ENCODE measurements at places on chromosomes 16 and 17. TPM values are rescaled to one million over a fixed set of nuclear protein-coding genes. Genes with fewer than 3 reads are reported as not detected.
A peak's percentile ranks its signal among the peaks of the same experiment; 100 is the strongest.

- peak; percentile 97 for DNase-seq
Measured at GRCh38 chr17:27293898-27294688, at the start of gene WSB1. TSS of gene WSB1 (plus strand) at chr17:27294114. CDS start at chr17:27294396, 282 bp downstream.

- DNase-seq, result peak; percentile 77
Measured at GRCh38 chr16:21162661-21163151, 4.2 kb downstream of the LDAF1 start.

DNA sequence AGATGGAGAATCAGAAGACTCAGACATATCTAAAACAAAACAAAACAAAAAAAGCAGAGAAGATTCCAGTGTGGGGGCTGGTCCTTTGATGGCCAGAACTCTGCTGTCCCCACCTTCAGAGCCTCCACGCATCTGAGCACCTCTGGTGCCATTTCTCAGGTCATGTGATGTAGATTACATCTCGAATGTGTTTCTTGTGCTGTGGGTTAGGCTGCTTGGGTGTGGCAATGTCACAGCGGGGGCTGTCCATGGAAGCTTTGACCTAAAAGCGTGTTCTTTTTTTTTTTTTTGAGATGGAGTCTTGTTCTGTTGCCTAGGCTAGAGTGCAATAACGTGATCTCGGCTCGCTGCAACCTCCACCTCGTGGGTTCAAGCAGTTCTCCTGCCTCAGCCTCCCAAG lies 51.2 kb downstream of the PLD6 start:
- DNase-seq, result no peak

- peak; percentile 30 for DNase-seq
Measured at GRCh38 chr17:81162491-81162890, 2.8 kb upstream of the PVALEF start.

DNA sequence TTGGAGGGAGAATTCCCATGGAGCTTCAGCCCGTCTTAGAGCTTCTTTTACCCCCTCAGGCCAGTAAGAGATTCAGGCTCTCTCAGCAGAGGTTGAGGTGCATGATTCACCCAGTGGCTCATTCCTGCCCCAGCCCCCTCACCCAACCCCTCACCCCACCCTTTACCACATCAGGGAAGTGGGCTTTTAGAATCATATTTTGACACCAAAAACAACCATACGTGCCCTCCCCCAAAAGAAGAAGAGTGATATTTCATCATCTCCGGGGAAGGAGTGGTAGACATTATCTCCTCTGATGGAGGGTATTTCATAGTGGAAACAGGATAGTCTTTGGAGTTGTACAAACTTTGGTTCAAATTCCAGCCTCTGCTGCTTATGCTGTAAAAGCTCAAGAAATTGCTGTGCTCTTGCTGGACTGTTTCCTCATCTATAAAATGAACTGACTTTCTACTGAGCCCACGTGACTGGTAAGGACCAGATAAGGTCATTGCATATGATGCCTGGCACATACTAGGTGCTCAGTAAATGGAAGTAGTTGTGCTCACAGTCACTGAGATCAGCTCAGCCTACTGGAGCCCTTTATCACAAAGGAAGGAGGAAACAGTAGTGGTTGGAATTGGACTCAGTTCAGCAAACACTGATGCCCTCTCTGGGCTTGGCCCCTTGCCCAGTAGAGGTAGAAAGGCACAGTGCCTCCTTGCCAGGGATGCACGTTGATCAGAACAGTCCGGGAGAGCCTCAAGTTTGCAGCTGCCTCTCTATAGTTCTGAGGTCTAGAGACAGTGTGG lies 18.3 kb upstream of the CCL5 start:
- DNase-seq, result no peak

DNA sequence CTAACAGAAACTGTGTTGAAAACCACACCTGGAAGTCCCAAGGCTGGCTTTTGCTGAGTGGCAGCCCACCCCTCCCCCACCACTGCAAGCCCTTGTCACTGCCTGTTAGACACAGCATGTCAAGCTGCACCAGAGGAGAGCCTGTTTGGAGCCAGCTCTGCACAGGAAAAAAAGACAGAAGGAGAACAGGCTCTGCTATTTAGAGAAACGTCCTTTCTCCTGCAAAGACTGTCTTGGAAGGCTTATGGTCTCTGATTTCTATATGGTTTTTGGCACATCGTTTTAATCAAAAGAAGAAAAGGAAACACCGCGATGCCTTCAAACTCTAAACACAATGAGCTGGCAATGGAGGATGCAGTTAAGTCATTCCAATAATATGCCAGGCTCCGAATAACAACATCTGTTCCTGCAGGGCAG lies 275.5 kb downstream of the MAP2K4 start:
- DNase-seq, result no peak

Gene HLF
- 35.7 TPM for total RNA-seq

Gene SLC4A1
- 0.08 TPM for total RNA-seq

Gene ACACA
- 13.3 TPM for total RNA-seq

Measured in Right ventricle myocardium inferior (tissue), 1 donor.